CD4-positive, alpha-beta T cell treated with Interleukin-2 at 100 ng/mL for 4 hours (primary cell): ENCODE measurements at places on chromosomes 13 and 19.
A peak's percentile ranks its signal among the peaks of the same experiment; 100 is the strongest.

GRCh38 chr13:107551521-107551920 is 663.8 kb downstream of the LIG4 start:
- no peak for DNase-seq

GRCh38 chr19:56104423-56104822 is 16.7 kb downstream of the ZNF787 start:
- no peak for DNase-seq

DNA sequence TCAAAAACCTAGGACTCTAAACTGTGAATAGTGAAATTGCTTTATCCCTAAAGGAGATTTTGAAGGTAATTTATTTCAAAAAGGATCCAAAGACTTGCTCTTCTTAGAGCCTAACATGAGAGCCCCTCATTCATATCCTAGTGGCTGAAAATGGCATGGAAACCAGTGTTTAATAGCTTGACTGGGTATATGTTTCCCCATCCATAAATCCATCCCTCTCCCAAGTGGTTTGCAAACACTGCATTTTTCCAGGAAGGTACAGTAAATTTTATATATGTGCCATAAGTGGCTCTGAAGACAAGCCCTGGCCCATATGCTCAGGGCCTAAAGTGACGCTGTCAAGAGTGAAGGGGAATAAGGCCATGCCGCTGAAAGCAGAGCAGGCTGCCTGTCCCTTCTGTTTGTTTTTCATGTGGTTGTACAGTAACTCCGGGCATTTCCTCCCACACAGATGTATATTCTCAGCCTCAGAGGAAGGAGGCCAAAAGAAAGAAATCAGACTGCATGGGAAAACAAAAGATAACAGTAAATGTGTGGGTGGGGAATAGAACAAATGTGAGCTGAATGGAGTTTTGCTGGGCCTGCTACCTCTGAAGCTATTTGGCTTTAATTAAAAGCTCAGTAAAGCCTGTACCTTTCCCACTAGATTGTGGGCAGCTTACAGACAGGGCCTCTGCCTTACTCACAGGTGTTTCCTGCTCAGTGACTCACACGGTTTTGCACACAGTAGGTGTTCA is 181.9 kb downstream of the PCDH9 start:
- no peak for DNase-seq

- peak; percentile 82 for DNase-seq
Measured at GRCh38 chr19:12796146-12797071, 5.1 kb downstream of the JUNB start.

DNA sequence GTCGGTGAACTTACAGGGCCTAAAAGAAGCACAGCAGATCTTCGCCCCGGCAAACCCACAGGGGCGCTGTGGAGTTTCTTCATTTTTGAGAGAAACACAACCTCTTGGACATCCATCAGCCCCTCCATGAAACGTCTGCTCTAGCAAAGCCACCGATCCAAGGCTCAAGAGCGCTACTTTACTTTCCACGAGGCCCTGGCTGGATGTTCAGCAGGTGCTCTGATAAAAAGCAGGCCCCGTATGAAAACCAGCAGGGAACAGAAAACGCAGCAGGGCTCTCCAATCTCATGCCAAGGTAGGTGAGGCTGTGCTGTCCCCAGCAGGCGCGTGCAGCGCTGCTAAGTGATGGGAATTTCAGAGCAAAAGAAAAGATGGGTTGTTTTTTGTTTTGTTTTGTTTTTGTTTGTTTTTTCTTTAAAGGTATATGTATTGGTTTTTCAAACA is 86.7 kb downstream of the IRS2 start:
- no peak for DNase-seq

DNA sequence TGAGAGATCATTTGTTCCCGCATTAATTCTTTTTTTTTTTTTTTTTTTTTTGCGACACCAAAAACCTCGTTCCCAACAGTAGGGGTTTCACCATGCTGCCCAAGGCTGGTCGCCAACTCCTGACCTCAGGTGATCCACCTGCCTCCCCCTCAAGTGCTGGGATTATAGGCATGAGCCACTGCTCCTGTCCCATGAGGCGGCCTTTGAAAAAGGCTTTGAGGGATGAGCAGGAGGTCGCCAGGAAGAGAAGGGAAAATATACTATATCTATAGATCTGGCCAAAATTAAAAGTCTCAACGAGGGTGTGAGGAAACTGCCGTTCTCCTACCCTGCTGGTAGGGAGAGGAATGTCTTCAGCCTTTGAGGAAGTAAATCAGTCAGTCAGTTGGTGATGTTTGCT is 26.2 kb downstream of the ZNF473 start:
- DNase-seq = no peak

DNA sequence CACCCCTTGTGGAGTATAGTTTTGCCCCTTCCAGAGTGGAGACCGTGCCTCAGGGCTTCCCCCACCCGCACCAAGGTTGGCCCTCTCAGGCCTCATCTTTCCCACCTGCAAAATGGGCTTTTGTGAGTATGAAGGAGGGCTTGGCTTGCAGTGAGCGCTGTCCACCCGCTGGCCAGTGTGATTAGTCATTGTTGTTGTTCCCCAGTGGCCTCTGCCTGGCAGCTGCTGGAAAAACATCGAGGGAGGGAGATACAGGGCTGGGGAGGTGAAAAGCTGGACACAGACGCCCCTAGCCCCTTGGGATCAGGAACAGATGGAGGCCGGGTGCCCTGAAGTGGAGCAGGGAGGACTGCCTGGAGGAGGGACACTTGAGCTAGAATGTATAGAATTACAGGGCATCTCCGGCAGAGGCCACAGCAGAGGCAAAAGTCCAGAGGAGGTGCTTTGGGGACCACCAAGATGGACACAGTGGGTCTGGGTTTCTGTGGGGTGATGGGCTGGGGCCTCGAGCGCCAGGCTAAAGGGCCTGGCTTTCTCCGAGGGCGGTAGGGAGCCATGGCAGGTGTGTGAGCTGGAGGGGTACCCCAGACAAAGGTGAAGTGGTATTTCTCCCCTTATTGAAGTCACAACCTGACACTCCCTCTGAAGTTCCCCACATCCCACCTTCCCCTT is 3.9 kb upstream of the IL12RB1 start:
- DNase-seq = no peak

DNA sequence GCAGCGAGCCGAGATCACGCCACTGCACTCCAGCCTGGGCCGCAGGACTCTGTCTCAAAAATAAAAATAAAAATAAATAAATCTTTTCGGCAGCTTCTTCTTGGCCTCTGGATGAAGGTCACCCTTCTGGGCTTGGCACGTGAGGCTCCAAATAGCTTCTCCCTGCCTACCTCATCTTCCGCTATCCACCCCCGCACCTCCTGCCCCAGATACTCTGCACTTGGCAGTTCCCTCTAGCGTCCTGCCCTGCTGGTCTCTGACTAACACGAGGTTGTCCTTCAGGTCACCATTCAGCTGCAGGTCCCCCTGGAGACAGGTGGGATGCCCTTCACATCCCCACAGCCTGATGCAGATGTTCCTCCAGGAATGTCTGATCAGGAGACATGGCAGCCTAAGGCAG is 8.5 kb upstream of the CCL25 start:
- no peak for DNase-seq

DNA sequence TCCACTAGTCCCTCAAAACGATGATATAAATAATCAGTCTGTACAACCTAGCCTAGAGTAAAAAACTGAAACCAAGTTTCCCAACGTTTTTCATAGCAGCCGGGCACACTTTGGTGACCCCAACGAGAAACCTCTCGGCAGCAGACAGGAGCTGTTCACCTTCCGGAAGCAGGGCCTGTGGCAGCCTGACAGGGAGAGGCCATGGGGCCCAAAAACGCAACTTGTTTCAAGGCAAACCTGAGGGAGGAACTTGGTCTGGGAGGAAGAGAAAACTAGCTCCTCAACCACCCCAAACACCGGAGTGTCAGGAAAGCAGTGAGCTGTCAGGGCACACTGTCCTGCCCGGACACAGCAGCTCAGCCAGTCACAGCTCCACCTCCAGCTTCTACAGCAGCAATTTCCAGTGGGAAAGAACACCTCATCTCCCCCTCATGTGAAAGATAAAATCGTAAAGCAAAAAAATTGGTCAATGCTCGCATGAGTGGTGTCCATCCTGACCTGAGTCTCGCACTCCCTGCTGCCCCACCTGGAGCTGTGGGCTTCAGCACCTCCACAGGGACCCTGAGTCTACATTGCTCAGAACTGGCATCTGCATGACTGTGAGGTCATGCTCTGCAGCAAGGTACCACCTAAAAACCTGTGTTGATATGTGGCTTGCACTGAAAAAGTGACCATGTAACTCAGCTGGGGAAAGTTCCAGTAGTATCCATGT is 40.6 kb upstream of the LATS2 start:
- no peak for DNase-seq

DNA sequence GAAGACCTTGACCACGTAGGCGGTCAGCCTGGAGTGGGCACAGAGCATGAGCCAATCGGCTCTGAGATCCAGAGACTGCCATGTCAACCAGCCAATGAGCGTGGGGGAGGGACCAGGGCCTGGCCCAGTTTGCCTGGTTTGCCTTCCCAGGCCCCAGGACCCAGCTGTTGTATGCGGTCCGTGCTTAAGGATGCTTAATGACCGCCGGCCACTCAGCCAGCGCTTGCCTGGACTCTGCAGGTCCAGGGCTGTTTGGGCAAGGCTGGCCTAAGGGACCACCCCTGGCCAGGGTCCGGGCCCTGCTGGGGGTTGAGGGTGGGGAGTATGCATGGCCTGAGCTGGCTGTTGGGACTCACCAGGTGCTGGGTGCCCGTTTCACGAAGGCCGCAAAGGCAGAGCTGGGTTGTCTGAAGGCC is 23.1 kb upstream of the TNFSF14 start:
- no peak for DNase-seq

- no peak for DNase-seq
Measured at GRCh38 chr13:91058066-91058465, 289.4 kb upstream of the MIR17HG start.

GRCh38 chr13:90612391-90612790 is 735.1 kb upstream of the MIR17HG start:
- DNase-seq = no peak

DNA sequence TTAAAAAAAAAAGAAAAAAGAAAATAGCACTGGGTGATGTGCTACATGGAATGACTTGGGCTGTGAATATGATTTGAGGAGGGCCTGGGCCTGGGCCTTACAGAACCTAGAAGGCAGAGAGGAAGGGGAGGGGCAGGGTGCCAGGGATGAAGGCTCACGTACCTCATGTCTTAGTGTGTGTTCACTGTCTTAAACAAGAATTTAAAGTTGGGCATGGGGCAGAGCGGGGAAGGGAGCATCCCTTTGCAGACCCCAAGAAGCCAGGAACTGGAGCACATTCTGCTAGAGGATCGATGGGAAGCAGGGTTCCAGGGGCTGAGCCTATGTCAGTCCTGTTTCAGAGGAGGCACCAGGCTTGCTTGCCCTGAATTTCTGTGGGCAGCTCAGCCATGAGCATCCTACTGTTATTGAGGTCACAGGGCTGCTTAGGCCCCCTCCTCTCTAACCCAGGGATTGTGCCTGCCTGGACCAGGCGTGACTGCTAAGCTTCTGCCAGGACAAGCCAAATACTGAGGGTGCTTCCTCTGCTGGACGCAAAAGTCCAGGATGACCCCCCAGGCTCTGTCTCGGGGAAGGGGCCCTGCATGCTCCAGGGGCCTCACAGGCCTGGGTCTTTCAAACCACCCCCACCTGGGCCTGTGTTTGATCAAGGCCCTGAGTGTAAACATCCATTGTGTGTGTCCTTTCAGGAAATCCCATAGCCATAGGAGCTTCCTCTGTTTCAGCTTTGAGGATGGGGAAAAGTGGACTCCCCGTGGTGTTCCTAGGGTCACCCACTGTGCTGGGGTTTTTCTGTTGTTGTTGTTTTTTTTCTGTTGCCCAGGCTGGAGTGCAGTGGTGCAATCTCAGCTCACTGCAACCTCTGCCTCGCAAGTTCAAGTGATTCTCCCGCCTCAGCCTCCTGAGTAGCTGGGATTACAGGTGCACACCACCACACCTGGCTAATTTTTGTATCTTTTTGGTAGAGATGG is 4.8 kb downstream of the LSR start:
- DNase-seq = no peak

GRCh38 chr13:112495465-112495864 is 92.5 kb downstream of the TUBGCP3 start:
- no peak for DNase-seq

GRCh38 chr19:33133438-33134031 is 1.6 kb downstream of the WDR88 start:
- no peak for DNase-seq

- DNase-seq = no peak
Measured at GRCh38 chr19:56597696-56598095, 2.6 kb downstream of the ZNF71 start.

GRCh38 chr19:46901701-46902401 is 41.1 kb downstream of the ARHGAP35 start:
- peak; percentile 28 for DNase-seq

DNA sequence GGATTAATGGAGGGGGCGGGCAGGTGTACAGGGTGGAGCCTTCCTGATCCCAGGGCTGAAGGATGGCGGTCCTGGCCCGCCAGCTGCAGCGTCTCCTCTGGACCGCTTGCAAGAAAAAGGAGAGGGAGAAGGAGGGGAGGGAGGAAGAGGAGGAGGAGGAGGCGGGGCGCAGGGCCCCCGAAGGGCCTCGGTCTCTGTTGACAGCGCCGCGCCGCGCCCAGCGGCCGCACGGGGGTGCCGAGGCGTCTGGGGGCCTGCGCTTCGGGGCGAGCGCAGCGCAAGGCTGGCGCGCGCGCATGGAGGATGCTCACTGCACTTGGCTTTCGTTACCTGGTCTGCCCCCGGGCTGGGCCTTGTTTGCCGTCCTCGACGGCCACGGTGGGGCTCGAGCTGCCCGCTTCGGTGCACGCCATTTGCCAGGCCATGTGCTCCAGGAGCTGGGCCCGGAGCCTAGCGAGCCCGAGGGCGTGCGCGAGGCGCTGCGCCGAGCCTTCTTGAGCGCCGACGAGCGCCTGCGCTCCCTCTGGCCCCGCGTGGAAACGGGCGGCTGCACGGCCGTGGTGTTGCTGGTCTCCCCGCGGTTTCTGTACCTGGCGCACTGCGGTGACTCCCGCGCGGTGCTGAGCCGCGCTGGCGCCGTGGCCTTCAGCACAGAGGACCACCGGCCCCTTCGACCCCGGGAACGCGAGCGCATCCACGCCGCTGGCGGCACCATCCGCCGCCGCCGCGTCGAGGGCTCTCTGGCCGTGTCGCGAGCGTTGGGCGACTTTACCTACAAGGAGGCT is at the start of gene PPM1N:
Gene PPM1N (plus strand): TSS at position 33 of the 785 bp plus-strand sequence. CDS start 30 bp downstream, at position 63.
- peak; percentile 65 for DNase-seq

- DNase-seq = no peak
Measured at GRCh38 chr13:65330287-65330686, 1899.8 kb downstream of the PCDH9 start.

- no peak for DNase-seq
Measured at GRCh38 chr19:47350630-47351029, 1.5 kb downstream of the DHX34 start.
